ENCODE measurements at places on chromosomes 11 and 22.

DNA sequence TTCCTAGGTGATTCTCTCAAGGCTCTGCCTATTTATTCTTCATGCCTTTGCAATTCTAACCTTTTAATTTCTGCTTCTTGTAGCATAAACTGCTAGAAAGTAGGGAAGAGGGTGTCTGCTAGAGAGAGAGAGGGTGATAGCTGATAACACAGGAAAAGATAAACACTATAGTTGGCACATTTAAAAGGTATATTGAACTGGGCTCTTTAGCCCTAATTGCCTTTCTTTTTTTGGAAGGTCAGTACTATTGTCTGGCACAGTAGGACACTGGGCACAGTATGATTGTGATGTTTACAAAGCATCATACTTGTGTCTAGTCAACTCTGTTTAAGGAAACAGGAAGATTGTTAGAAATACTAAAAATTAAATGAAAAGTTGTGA is 33.3 kb downstream of the TEAD1 start:
- no peak for DNase-seq

GRCh38 chr22:19664951-19665783 is 49.1 kb upstream of the SEPTIN5 start:
- DNase-seq: no peak

- DNase-seq: no peak
Observed at GRCh38 chr22:20563466-20563906, 56.1 kb downstream of the MED15 start.

DNA sequence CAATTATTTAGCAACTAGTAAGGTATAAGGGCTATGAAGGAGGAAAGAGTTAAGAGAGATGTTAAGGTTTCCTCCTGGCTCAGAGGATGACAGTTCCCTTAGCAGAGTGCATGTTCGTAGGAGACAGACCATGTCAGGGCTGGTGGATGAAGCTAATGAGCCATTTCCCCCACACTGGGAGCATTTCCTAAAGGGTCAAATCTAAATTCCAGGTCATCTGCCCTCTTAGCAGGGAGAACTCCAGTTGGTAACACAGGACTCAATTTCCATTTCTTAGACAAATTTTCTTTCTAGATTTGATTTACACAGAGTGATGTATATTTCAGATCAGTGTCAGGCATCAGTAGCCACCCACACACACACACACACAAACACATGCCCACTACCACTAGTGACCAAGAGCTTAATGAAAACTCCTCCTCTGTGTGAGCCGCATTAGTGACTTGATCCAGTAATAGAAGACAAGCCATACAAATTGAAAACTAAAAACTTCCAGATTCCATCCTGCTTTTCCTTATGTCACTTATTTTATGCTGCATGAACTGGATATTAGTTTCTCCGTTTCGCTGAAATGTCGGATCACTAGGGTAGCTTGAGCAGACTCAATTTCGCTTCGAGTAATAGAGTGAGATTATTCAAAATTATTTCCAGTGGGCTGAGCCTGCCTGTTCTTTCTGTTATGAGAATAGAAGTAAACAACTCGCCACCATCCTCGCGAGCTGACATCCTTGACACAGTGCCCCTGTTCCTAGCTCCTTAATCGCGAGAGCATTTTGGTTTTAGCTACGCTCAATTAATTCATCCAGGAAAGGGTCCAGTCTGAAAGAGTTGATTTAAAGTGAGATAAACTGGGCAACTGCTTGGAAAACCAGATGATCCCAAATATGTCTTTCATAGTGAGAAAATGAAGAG is 582.6 kb downstream of the SOX6 start:
- no peak for DNase-seq

GRCh38 chr11:119480380-119481020 is 57.5 kb upstream of the THY1 start:
- DNase-seq: no peak

DNA sequence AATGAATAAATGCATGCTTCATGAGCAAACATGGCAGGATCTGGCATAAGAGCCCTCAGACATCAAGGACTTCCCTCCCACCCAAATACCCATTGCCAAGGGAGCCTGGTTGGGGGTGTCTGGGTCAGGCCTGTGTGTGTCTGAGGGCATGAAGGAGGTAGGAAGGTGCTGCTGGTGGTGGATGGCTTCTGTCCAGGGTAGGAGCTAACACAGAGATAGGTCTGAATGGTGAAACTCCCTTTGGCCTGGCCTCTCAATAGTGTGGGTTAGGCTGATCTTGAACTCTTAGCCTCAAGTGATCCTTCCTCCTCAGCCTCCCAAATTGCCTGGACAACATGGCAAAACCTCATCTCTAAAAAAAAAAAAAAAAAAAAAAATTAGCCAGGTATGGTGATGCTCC is 2.8 kb downstream of the AMPD3 start:
- no peak for DNase-seq

- no peak for DNase-seq
Observed at GRCh38 chr11:88575916-88576315, 238.4 kb upstream of the CTSC start.

DNA sequence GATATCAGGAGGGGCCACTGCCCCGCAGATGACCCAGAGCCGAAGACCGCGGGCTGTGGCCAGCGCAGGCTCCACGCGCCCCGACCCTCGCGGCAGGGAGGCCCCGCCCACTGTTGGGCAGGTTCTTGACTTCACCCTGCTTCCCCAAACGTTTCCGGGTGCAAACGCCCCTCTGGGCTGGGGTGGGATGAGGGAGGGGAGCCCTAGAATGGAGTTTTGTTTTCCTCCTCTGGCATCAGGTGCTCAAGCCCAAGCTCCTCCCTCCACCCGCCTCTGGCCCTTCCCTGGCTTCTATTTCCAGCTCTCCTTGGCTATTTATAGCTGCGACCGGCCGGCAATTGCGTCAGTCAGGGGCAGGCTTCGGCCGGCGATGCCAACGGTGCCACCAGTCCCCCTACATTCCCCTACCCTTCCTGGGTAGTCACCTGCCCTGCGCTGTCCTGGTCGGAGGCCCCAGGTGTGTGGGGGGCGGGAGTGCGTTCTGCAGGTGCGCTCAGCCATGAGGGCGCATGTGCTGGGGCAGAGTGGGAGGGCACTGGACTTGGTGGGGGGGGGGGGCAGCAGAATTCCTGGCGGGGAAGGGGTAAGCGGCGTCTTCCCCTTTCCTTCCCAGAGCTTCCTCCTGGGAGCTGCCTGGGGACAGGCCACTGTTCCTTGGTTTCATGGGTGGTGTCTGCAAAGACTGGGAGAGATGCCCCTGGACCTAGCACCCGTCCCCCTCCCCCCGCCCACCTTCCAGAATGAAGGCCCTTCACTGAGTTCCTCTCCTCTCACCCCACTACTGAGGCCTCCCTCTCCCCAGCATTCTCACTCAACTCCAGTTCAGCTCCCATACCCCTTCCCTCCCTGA is 23.6 kb downstream of the DUSP8 start:
- DNase-seq: no peak

DNA sequence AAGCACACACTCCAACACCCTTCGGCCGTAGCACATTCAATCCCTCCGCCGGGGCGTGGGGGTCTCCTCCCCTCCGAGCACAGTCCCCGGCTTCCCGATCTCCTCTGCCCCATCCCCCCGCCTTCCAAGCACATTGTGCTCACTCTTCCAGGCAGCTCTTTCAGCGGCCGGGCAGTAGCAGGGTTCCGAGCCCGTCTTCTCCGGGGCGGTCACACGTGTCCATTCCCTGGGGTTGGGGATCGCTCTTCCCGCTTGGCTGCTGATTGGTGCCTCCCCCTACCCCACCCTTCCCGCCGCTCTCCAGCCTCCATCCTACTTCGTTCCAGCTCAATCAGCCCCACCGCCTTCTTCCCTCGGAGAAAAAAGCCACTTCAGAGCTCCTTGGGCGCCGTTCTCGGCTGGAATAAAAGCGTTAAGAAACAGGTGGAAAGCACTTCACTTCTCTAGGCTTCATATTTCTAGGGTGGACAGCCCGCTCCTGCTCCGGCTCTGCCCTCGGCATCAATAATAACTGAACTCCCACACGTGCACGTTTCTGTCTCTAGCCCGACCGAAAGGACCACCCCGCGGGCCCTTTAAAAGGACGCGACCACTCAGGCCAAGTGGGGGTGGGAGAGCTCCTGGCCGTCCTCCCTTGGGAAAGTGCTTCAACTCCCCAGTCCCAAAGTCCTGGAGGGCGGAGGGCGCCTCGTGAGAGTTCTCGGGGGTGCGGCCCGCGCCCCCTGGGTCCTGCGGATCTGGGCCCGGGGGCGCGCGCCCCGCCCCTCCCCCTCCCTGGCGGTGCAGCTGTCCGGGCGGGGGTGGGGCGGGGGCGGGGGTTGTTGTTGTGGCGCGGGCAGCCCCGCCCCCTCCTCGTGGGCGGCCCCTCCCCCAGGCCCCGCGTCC is 464 bp upstream of the CECR2 start:
- DNase-seq: peak; percentile 14

DNA sequence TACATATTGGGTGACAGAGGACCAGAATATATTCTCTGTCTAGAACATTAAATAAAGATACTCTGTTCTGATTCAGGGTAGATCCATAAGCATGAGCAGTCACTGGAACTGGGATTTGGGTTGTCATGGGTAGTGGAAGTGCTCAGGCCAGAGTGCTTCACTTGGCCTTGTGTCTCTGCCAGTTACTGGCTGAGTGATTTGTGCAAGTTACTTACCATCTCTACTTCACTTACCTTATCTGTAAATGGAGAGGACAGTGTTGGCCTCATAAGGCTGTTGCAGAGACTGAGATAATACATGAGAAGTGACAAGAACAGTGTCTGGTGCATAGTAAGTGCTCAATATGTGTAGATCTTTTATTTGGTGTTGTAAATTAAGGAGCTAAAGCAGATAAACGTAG is 17.6 kb downstream of the ATXN10 start:
- DNase-seq: no peak

GRCh38 chr22:38314051-38314932 is 2.9 kb downstream of the CSNK1E start:
- no peak for DNase-seq

DNA sequence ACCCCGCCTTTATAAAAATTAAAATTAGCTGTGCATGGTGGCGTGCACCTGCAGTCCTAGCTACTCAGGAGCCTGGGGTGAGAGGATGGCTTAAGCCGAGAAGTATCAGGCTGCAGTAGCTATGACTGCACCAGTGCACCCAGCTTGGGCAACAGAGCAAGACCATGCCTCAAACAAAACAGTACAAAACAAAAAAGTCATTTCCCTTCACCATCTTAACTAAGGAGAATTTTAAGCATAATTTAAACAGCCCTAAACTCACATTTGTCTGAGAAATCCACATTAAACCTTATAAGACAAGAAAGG is 23.3 kb upstream of the TFIP11 start:
- DNase-seq: no peak

DNA sequence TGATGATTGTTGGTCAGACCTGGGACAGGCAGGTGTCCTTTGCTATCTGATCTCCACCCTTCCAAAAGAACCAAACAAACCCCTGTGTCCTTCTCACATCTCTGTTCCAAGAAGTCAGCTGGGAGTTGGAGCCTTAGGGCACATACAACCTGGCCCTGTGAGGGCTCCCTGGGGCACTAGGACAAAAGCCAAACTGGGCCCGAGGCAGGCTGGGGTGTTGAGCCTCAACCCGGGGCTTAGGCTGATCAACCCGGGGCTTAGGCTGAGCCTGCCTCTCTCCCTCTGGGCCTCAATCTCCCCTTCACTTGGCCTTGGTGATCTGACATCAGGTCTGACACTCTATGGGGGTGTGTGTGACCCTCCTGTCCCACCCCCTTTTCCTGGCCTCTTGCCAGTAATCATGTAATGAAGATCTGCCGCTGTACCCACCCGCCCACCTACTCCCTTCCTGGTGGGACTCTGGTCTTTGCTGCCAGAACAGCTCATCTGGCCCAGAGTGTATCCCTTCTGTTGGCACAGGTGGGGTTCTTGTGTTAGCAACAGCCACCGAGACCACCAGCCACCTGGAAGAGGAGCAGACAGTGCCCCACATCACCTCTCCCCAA is 22.8 kb upstream of the UVRAG start:
- no peak for DNase-seq

GRCh38 chr11:129861702-129862522 is 33.5 kb downstream of the NFRKB start:
- DNase-seq: no peak

DNA sequence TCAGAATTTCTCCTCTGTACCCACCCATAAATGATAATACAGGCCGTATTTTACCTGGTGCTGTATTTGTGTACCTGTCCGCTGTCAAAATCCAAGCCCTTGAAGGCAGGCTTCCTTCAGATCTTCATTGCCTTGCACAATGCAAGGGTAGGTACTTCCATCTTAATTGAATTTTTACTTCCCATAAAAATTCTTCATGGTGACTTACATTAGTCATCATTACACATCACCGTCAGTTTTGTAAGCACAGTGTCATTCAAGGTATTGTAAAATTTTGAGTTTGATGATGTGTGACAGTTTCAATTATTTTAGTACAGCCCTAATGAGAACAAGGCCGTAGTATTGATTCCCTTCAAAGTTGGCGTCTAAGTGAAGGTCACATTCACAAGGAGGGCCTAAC is 770 bp upstream of the TSG101 start:
- no peak for DNase-seq

- no peak for DNase-seq
Observed at GRCh38 chr11:46520971-46521745, 72.7 kb downstream of the AMBRA1 start.

DNA sequence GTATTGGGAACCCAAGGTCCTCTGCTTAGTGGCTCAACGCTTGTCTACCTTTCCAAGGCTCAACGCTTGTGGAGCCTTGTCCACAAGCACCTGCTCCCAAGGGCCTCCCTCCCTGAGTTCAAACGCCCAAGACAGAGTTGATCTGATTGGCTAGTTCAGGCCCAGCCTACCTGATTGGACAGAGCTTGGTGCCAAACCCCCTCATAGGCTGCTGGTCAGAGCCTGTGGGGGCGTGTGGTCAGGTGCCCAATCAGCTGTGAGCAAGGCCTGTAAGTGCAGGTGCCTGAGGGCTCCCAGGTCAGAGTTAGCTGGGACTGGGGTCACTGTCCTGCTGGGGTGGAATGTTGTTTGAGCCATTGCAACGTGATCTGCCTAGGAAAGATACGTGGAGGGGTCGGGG is 16.9 kb upstream of the TMPRSS6 start:
- no peak for DNase-seq

DNA sequence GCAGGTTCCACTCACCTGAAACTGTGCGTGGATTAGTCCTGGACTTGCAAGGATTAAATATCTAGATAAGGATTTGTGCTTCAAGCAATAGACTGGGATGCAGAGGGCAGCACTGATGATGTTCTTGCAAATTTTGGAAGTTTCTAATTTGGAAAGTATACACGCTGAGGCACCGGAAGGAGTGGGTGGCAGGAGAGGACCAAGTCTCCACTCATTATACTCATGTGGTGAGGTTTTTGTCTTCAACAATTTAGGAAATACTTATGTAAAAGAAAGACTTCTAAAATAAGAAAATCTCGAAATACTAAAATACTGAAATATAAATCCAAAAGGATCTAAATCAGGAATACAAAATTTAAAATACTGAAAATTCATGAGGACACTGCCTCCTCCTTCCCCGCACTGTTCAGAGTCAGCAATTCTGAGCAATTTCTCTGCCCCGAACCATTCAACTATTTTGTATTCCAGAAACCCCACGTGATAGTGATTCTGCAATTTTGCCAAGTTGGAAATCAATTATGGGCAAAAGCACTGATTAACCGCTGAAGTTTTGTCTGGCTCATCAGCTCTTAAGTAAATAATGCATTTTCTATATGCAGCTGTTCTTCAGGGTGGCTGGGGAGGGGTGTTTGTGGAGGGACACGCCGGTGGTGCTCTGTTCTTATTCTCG is 47.0 kb upstream of the CLMP start:
- DNase-seq: no peak

All from NCI-H1694 (cell line).